ENCODE measurements at places on chromosomes 6 and 20.

GRCh38 chr20:46811224-46812084 is 83.2 kb upstream of the EYA2 start:
- DNase-seq, result no peak

- no peak for DNase-seq
Observed at GRCh38 chr6:81761197-81761596, 8.7 kb upstream of the TENT5A start.

DNA sequence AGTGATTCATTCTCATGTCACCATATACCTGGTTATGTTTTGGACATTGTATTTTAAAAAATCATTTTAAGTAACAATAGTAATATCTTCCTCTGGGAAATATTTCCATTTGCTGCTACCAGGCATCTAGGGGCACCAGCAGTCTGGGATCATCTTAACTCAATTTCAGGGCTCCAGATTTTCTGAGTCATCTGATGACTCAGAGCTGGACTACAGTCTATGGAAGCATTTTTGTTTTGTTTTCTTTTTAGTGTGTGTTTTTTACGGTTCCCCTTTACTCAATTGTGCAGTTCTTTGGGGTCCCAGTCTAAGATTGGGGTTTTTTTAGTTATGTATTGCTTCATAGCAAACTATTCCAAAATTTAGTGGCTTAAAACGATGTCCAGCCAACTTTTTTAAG is 5.7 kb upstream of the FKBP5 start:
- no peak for DNase-seq

- DNase-seq, result no peak
Observed at GRCh38 chr20:1423625-1424106, 30.8 kb upstream of the FKBP1A start.

- no peak for DNase-seq
Observed at GRCh38 chr20:24056491-24056890, 67.9 kb upstream of the GGTLC1 start.

DNA sequence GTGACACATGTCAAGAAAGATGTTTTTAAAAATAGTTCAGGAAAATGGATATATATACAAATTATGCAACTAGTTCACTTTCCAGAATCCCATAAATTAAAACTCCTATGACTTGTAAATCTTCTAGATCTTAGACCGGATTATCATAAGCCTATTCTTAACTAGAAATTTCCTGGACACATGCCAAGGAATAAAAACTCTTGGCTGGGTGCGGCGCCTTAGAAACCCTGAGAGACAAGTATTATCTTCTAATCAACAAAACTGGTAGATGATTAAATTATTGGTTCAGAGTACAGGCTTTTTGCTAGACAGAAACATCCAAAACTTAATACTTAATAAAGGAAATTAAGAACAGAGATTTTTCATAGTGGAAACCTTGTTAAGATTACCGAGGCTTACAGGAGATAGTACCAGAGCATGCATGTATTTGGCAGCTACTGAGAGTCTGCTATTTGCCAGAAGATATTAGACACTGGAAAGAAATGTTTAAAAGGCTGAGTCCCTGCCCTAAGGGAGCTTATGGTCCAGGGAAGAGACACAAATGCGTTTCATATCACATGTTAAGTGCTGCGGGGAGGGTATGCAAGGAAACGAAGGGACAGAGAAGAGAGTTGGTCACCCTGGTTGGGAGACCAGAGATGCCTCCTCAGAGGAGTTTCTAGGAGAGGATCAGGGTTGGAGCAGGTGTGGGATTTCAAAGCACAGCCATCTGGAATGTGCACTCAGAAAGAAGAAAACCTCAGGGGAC is 46.5 kb upstream of the IFNGR1 start:
- no peak for DNase-seq

DNA sequence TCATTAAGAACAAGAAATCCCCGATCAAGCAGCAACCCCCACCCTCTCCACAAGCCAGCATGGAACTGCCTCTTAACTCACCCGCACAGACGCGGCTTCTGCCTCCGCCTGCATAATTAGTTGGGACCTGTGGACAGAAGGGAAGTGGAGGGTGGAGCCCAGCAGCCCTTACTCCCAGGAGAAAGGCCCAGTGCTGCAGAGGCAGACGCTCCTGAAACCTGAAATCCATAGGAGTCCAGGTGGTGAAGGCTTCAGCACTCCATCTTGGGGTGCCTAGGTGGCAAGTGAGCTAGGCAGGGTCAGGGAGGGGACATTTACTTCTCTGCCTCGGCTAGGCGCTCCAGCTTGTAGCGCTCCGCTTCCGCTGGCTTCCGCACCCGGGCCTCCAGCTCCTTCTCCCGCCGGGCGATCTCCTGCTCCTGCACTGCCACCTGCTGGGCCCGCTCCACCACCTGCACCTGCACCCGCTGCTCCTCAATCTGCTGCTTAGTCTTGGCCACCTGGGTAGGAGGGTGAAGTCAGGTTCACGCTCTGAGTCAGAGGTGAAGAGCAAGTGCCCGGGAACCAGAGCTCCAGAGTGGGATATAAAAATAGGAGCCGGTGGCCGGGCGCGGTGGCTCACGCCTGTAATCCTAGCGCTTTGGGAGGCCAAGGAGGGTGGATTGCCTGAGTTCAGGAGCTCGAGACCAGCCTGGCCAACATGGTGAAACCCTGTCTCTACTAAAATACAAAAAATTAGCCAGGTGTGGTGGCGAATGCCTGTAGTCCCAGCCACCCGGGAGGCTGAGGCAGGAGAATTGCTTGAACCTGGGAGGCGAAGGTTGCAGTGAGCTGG is 10.7 kb downstream of the TUBB start:
- DNase-seq, result peak; percentile 71

DNA sequence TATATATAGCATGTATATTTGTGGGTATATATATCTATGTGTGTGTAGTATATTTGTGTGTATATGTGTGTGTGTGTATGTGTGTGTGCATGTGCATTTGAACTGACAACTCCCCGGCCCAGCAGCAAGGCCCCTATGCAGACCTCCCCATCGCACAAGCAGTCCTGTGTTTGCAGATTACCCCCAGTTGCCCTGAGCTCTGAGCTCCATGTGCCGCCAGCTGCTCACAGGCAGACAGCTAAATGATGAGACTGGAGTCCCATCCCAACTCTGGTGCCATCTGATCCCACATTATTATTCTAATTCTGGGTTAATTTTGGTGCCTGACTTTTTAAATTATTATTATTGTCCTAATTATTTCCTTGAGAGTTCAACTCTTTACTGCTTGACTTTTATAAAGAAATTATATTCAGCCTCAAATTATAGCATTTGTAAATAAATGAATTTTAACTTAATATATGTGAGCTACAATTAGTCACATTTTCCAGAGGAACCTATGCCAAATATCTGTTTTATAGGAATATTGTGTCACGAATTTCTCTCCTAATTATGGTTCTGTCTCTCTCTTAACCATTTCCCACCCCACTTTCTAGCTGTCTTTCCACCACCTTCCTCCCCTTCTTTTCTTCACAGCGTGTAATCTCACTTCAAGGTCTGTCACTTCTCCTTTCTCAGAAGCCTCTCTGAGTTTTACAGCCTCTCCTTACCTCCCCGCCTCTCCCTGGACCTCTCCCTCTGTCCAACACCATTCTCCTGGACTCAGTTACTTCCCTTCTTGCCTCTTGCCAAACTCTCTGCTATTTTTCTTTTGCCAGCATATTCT is 90.6 kb upstream of the SYNDIG1 start:
- no peak for DNase-seq

DNA sequence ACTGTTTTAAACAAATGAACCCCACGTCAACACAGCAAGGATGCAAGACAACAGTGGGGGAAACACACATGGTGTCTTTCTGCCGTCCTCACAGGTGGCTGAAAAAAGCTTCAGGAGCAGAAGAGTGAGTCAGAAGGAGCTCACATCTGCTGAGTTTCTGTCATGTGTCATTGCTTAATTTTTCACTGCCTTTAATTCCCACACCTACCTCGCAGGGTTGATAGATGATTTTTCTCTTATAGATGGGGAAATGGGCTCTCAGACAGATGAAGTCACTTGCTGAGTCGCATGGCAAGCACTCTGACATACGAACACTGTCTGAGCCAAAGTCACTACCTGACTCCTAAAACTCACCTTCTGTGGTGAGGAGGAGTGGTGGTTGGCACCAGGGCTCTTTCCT is 28.3 kb upstream of the CARMIL1 start:
- no peak for DNase-seq

GRCh38 chr6:96101564-96101963 is 85.8 kb downstream of the FUT9 start:
- DNase-seq, result no peak

- DNase-seq, result no peak
Observed at GRCh38 chr6:10520468-10520867, 683 bp upstream of the GCNT2 start.

DNA sequence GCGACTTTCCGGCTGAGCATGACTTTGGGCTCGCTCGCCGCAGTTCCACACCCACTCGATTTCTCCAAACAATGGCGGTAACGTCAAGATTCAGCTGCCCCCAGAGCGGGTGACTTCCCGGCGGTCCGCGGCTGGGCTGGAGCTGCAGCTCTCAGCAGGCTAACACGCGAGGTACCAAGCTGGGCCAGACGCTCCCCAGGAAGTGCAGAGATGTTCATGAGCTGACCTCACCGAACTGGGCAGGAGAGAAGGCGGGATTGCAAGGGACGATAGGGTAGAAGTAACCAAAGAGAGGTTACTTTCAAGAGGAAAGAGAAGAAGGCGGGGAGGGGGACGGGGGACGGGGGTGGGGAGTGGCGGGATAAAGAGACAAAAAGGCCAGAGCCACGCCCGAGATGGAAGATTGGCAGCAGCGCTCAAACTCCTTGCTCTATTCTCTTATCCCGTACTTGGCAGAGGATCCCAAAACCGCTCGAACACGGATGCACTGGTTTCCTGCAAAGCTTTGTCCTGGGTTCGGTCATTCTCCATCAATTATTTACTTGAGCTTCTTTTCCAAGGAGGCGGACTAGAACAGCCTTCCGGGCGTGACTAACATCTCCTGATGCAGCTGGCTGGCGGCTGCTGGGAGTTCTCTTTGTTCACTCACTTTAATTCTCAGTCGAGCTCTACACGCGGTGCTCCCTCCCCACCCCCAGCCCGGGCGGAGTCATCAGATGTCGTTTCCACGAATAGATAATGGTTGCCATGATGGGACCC is at the start of gene MTCL3:
MTCL3 (minus strand) TSS at position 626 of the 759 bp plus-strand sequence.
- no peak for DNase-seq

- DNase-seq, result no peak
Observed at GRCh38 chr20:36591854-36592641, 13.5 kb upstream of the RAB5IF start.

GRCh38 chr6:10485406-10485805 is 35.7 kb upstream of the GCNT2 start:
- no peak for DNase-seq

DNA sequence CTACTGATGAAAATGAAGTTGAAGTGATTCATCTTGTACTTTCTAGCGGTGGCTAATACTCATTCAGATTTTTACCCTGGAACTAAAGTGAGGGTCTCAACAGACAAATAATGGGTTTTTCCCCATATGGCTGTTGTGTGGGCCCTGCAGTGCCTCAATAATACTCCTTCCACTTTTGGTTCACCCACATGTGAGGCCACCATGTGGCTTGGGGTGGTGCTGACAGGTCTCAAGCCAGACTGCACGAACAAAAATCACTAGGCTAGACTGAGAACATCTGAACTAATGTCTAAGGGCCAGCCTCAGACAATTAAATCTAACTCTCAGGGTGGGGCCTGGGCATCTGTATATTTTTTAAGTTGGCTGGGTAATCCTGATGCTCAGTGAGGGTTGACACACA is 7.9 kb upstream of the COL12A1 start:
- no peak for DNase-seq

GRCh38 chr6:167325766-167326165 is 880 bp downstream of the TTLL2 start:
- no peak for DNase-seq

GRCh38 chr6:44201638-44202303 is 15.0 kb upstream of the MYMX start:
- no peak for DNase-seq

- no peak for DNase-seq
Observed at GRCh38 chr6:85041376-85041775, 277.0 kb upstream of the TBX18 start.

GRCh38 chr6:125974214-125974866 is 12.0 kb upstream of the TRMT11 start:
- no peak for DNase-seq

DNA sequence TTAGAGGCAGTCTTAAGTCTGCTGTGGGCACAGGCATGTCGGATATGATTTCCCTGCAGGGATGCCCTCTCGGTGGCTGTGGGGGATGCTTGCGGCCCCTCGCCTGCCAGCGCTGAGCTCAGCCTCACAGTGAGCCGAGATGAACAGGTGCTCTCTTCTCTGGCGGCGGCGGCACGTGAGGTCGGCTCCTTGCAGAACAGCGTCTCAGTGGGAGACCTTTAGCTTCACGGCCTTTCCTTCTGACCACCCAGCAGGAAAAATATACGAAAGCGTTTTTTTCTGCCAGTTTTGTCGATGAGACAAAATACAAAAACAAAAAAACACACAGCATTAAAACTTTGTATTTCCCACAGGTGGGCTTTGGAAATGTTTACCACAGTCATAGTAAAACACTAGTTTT is 23.6 kb downstream of the FOXA2 start:
- DNase-seq, result no peak

DNA sequence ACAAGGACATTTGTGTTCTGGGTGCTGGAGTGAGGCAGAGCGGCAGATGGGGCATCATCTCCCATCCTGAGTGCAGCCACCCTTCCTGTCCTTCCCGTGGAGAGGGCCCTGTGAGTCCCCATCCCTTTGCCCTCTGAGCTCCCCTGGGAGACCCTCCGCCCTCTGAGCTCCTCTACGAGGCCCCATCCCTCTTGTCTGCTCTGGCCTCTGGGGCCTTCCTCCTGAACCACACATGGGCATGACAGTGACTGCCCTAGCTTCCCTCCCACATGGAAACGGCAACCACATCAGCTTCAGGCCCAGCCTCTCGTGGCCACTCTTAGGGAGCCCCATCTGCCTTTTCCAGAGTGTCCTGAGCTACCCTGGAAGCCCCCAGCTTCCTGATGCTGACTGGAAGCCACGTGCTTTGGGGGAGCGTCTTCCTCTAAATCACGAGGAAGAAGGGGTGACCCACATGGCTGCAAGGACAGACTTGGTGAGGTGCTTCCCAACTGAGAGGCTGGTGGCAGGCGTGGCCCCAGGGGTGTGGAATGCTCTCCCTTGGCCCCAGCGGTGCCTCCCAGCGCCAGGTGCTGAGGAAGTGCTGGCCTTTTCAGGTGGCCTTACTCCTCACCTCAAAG is 52.6 kb downstream of the GINS1 start:
- DNase-seq, result no peak

DNA sequence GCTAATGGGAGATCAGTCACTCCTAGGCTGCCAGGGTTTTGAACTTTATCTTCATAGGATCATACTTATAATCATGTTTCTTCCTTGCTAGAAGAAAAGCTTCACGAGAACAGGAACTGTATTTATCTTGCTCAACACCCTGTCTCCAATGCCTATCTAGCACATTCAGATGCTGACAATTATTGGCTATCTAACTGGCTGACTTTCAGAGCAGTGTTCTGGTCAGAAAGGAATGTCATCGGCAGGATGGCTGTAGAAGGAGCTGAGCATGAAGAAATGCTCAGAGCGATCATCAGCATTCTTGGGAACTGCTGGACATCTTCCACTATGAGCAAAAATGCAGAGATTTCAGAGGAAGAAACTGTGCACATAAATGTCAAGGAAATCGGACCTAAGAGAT is 628.0 kb upstream of the NRSN1 start:
- no peak for DNase-seq

Measured in activated naive CD4-positive, alpha-beta T cell (primary cell).